ENCODE measurements at places on chromosomes 7 and 10.

DNA sequence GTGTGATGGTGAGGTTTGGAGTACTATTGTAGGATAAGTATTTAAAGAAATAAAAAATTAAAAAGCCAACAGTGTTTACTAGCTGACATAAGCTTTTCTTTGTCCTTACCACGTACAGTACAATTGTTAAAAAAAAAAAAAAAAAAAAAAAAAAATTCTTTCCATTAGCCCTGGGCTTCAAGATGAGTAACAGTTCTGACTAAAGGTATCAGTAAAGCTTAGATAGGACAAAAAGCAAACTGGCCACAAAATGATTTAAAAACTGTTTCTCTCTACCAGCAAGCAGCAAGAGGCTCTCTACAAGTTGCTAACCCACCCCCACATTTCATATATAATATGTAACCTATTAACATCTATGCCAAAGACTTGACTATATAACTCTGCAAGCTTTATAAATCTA is 17.5 kb downstream of the HYCC1 start:
- DNase-seq, result no peak

- no peak for DNase-seq
Measured at GRCh38 chr10:67268146-67268545, 342.3 kb downstream of the LRRTM3 start.

- DNase-seq, result peak; percentile 58
Measured at GRCh38 chr7:138875794-138876193, 77.8 kb upstream of the ATP6V0A4 start.

DNA sequence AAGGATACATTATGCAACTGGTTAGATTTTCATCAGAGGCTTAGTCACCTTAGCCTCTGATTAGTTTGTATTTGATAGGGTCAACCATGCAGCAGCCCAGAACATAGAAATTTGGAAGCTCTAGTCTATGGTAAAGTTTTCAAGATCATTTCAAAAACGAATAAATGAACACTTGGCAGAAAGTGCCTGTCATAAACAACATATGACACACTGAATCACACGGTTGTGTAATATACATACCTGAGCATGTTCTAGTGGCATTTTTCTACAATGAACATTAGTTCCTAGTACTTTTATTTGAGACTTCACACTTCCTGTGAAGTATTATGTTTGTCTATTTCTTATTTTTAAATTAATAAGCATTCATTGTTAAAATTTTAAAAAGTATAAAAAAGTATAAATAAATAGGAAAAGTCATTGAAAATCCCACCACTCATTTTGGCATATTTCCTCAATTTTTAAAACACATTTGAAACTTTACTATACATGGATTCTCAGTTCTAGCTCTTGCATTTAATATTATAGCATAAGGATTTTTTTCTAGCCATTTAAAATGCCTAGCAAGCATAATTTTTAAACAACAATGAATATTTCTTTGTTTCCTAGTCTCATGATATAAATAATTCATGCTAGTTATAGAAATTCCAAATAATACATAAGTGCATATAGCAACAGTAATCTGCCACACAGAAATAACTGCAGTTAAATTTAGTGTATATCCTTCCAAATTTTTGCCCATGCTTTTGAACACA is 25.7 kb upstream of the PRPS1L1 start:
- no peak for DNase-seq

All from PC-9 (cell line).